Activated naive CD4-positive, alpha-beta T cell treated with anti-CD3 and anti-CD28 coated beads, Interleukin-2, amount 10 ng/mL, durations not matched to agents 7 days and 5 days (primary cell): ENCODE measurements at places on chromosomes 2 and 18.

DNA sequence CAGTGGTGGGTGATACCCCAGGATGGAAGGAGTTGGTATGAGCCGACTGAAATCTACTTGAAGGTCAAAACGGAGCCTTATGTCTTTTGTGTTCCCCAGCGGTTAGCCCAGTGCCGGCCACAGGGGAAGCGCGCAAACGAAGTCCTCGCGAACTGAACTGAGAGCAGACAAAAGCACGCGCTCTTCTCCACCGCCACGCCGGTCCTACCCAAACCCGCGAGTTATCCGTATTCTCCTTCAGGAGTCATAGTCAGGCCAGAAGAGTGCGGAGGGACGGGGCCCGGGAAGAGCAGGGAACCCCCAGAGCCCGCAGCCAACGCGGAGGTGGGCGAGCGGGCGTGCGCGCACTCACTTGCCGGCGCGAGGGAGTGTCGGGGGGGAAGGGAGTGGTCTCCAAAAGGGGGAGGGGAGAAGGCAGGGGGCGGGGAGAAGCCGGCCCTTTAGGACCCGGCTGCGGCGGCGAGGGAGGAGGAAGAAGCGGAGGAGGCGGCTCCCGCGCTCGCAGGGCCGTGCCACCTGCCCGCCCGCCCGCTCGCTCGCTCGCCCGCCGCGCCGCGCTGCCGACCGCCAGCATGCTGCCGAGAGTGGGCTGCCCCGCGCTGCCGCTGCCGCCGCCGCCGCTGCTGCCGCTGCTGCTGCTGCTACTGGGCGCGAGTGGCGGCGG, at the start of gene IGFBP2:
TSS of gene IGFBP2 (plus strand) at position 469 of the 664 bp plus-strand sequence. CDS start at position 573, 104 bp downstream.
- DNase-seq, result peak; percentile 58

GRCh38 chr2:228949831-228950230, 321.3 kb downstream of the PID1 start:
- DNase-seq, result no peak

- no peak for DNase-seq
These were observed 188.2 kb downstream of the LTBP1 start for GRCh38 chr2:33134791-33135560.

DNA sequence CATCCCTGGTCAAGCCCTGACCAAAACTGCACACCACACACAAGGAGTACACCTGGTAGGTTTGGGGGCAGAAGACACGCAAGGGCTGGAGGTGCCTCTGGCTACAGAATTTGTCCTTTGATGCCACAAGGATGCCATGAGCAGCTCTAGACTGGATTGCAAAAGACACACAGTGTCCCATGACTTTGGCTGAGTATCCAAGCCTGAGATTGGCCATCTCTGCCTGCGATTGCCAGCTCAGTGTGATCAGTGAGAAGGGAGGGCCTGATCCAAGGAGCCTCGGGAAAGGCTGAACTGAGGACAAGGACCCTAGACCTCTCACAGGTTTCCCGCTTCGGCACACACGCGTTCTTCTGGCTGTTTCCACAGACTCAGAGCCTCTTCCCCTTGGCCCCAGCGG, 60.0 kb upstream of the FOSL2 start:
- DNase-seq, result no peak

DNA sequence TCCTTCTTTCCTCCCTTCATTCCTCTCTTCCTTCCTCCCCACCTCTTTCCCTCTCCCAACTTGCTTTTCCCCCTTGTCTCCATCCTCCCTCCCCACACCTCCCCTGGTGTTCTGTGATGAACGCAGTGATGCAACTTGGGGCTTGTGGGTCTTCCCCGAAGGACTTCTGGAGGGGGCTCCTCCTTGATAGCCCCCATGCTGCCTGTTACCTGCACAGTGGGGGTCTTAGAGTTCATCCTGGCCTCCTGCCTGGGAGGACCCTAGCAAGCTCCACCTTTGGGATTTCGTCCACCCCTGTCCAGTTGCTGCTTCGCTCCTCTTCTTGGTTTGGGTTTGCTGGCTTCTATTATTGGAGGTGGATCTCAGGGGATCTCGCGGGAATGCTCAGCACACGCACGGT, 43.7 kb upstream of the AFF3 start:
- no peak for DNase-seq

DNA sequence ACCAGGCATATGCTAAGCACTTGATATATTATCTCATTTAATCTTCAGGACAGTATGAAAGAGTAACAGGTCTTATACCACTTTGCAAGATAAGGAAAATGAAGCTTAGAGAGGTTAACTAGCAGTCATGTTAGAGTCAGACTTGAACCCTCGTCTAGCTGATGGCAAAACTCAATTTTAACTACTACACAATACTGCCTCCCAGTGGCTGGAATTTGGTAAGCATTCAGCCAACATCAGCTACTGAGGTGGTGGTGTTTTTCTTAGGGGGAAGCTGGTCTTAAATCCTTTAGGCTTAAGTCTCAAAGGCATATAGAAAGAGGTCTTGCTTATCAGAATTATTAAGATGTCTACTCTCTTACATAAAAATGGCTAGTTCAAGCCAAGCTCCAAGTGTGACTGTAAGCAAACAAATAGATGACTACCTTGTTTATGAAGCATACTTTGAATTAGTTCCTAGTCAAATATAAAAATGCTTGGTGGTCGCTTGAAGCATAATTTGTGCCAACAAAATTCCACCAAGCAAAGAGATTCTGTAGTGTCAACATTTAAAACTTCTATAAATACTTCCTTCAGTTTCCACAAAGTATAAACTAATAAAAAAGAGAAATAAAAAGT, 325.4 kb upstream of the FIGN start:
- no peak for DNase-seq

DNA sequence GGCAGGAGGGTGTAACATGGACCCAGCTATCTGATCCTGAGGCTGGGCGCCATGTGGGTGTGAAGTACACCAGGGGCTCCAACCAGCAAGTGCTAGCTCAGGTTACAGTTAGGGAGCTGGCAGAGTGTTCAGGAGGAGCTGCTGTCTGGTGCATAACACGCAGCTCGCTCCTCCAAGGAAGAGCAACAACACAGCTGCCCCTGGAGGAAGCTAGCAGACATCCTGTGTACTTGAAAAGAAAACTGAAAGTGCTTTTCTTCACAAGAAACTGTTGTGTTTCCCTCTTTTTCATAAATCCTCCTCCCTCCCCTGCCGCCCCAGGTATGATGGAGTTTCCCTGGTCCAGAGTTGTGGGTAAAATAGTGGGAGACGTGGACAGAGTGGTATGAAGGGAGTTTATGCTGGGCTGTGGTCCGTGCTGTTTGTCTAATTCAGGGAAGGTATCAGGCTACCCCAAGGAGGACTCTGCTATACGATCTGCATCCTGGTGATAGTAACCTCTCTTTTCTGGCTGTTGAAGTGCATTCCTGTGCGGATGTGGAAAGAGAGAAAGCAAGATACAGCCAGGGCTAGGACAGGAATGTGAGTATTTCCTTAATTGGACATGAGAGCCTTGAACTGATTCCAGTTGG, 6.1 kb upstream of the LBH start:
- peak; percentile 71 for DNase-seq

GRCh38 chr2:129376426-129377077, 602.9 kb upstream of the RAB6C start:
- DNase-seq, result no peak

- peak; percentile 21 for DNase-seq
These were observed 11.9 kb downstream of the GAL3ST2 start for GRCh38 chr2:241788572-241788971.

DNA sequence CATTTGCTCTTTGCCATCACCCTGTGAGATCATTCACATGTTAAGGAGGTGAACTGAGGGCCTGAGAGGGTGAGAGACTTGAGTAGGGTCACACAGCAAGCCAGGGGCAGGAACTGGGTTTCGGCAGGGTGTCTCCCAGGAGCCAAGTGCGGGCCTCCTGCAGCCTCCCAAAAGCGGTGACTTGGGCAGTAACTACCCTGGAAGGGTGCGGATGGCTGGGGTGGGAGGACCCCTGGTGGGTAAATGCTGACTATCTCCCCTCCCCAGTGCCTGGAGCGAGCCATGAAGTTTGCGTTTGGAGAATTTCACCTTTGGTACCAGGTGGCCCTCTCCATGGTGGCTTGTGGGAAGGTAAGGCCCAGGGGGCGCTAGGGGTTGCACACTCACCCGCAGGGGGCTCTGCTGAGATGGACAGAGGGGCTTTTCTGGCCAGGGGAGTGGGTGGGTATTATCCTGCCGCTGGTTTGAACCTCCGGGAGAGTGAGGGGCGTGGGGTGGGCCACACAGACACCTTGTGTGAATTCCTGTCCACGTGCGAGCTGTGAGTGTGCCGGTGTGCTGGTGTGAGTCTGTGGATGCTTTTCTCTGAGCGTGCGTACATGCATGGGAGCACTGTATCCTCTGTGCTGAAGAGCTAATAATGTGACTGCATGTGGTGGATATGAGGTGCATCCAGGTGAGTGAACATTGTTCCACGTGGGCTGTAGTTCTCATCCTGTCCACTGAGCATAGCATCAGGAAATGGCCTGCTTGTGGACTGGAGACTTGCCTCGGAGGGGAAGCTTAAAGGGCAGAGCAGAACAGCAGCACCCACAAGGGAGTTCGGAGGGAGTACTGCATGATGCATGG, 91.0 kb upstream of the MCFD2 start:
- DNase-seq, result no peak

- DNase-seq, result no peak
These were observed 169.1 kb downstream of the ATAD2B start for GRCh38 chr2:23757686-23758433.

- DNase-seq, result no peak
These were observed 506.7 kb upstream of the CNTNAP5 start for GRCh38 chr2:123518367-123518766.

DNA sequence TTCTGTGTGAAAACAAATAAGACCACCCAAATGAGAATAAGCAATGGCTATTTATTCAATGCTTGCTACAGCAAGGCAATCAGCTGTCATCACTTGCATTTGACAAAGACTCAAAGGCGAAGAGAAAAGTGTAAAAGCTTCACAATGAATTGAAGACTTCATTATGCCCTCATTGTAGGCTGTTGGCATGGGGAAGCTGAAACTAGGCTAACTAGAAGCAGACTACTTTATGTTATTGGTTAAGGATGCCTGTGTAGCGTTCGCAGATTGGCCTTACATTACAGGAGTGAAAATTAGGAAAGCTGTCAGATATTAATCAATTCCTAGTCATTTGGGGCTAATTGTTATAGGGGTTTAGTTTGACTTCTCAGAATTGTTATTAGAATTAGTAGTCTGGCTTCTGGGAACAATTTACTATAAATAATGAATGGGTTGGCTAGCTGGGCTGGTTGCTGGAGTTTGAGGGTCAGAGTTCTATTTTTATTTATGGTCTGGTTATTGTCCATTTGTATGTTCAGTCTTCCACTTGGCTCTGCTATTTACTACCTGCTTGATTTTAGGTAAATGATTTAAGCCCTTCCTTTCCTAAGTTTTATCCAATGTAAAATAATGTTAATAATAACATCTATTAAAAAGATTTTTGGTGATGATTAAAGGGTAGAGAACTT, 437.2 kb upstream of the SYT4 start:
- no peak for DNase-seq

- DNase-seq, result no peak
These were observed 40.2 kb upstream of the EML4 start for GRCh38 chr2:42128721-42129486.

DNA sequence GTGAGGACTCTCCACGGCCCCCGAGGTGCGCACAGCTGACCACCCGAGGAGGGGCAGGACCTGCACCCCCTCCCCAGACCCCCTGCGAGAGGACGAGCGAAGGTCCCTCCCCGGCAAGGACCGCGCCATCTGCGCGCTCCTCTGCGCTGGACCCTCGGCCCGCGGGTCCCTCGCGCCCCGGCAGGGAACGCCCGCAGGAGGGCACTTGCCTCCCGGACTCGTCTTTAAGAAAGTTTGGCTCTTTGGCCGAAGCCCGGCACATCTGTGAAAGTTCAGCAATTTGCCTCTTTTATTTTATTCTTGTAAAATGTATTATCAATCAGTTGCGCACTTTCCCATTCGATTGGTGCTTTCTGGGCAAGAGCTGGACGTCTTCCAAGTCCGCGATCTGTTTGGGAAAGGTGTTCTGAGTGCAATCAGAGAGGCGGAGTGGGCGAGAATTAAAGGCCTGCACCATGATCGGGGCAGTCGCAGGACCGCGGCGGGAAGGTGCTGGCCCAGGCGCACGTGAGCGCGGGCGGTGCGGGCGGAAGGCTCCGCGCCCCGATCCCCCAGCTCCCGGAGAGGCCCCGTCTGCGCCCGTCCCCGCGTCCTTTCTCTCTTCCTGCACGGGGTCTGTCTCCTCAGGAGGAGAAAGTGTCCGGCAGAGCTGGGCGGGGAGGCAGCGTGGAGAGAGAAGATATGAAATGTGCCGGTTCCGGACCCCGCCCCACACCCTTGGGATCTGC, 1.6 kb upstream of the ALKAL2 start:
- DNase-seq, result no peak

DNA sequence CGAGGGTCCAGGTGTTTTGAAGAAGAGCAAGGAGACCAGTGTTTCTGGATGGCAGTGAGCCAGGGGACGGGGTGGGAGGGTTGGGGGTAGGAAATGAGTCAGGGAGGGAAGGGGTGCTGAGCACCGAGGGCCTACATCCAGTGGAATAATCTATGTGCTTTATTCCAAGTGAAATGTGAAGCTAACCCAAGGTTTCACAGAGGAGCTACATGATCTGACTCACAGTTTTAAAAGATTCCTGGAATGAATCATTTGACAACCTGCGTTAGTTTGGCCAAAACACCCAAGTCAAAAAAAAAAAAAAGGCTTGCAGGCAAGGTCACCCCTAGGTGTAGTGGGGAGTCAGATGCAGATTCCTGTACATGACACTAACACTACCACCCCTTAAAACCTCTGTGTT, 419.7 kb upstream of the MEX3C start:
- DNase-seq, result no peak

- DNase-seq, result no peak
These were observed 190.6 kb downstream of the TPGS2 start for GRCh38 chr18:36638224-36638623.

GRCh38 chr2:166171216-166171615, 43.4 kb upstream of the SCN1A start:
- DNase-seq, result no peak

GRCh38 chr2:233114421-233114861, 54.3 kb downstream of the INPP5D start:
- peak; percentile 51 for DNase-seq

- no peak for DNase-seq
These were observed 129.3 kb downstream of the COPS8 start for GRCh38 chr2:237214963-237215362.
